ENCODE measurements at places on chromosomes 6 and 20. TPM values are rescaled to one million over a fixed set of nuclear protein-coding genes. Genes with fewer than 3 reads are reported as not detected.

Gene C6orf58
- total RNA-seq, result not detected

- H3K36me3 ChIP-seq, result no peaks in the 10 kb centered on the region
- DNase-seq, result no peak
- no peaks in the 10 kb centered on the region for H3K27me3 ChIP-seq
- H3K27ac ChIP-seq, result no peak overlapping the region
- H3K4me1 ChIP-seq, result peaks cover 15% of the 10 kb centered on the region
Observed at GRCh38 chr6:168858926-168859325, 394.7 kb downstream of the THBS2 start.

DNA sequence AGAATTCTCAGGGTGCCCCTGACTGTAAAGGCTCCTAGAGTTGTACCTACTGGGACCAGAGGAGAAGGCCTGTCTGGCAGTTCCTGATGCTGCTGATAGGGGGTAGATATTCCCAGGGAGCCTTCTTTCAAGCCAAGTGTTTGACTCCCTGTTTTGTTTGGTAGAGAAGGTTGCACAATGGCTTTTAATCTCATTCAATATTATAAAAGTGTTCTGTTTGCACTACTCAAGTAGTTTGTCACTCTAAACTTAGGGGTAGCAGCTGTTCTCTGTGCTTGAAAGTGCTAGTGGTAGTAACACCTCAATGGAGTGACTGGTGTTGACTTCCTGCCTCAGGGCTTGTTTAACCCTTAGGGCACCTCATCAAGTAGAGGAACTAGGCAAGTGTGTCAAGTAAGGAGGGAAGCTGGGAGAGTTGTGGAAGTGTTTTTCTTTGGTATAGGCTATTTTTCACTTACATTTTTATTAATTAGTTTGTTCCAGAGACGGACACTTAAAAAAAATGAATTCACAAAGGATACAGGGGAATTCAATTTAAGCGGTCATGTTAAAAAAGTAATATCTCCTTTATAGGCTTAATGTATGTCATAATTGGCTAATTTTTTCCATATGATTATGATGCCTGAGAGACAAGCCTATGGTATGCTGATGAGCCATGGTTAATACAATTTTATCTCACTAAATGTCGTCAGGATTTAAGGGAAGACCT lies 38.1 kb downstream of the BICRAL start:
- H3K27ac ChIP-seq, result no peak overlapping the region
- DNase-seq, result no peak
- no peaks in the 10 kb centered on the region for H3K4me1 ChIP-seq
- no peaks in the 10 kb centered on the region for H3K27me3 ChIP-seq

DNA sequence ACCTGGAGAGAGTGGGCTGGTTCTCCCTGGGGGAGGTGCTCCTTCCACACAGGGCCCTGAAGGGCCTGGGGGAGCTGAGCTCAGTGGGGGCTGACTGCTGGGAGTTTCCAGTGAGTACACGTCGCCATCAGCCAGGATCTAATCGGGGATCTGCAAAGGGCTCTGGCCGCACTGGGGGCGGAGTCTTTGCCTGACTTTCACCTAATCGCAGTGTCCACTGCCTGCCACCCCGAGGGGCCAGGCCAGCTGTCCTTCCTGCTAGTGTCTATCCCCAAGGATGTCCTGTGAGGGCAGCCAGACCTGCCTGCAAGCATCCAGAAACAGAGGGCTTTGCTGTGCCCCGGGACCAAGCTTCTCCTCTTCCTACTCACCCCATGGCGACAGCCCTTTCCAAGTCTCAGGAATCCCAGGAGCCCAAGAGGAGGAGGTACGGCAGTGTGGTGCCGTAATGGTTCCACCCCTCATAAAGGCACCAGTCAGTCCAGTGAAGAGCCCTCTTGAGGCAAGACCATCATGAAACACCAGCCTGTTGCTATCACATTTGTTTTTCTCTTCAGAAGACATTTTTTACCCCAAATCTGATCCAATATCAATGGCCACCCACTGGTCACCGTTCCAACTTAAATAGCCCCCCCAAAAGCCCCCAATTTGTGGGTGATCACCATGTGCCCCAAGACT lies 243.1 kb upstream of the ECI2 start:
- H3K27me3 ChIP-seq, result peaks cover 14% of the 10 kb centered on the region
- H3K4me3 ChIP-seq, result no peak overlapping the region
- H3K4me1 ChIP-seq, result no peaks in the 10 kb centered on the region

GRCh38 chr6:108921547-108922361 lies 73.5 kb downstream of the ARMC2 start:
- peaks cover 59% of the 10 kb centered on the region for H3K27me3 ChIP-seq
- no peak overlapping the region for H3K27ac ChIP-seq
- DNase-seq, result no peak
- H3K36me3 ChIP-seq, result peaks cover 2% of the 10 kb centered on the region

GRCh38 chr6:28446818-28447511 lies 3.7 kb upstream of the ZSCAN23 start:
- peak; percentile 15 for DNase-seq
- H3K4me3 ChIP-seq, result peak overlapping the region; percentile 87
- no peaks in the 10 kb centered on the region for H3K36me3 ChIP-seq
- peak overlapping the region; percentile 91 for H3K27ac ChIP-seq
- H3K4me1 ChIP-seq, result peaks cover 13% of the 10 kb centered on the region

GRCh38 chr6:27241443-27241842 lies 6.1 kb upstream of the PRSS16 start:
- H3K27ac ChIP-seq, result no peak overlapping the region
- no peak overlapping the region for H3K4me3 ChIP-seq
- H3K36me3 ChIP-seq, result no peaks in the 10 kb centered on the region
- DNase-seq, result no peak

- no peaks in the 10 kb centered on the region for H3K27me3 ChIP-seq
- no peaks in the 10 kb centered on the region for H3K36me3 ChIP-seq
- H3K4me1 ChIP-seq, result peaks cover 4% of the 10 kb centered on the region
- no peak overlapping the region for H3K4me3 ChIP-seq
- DNase-seq, result no peak
Observed at GRCh38 chr6:70371454-70372105, 41.7 kb upstream of the FAM135A start.

Gene CTAGE9
- not detected for total RNA-seq

DNA sequence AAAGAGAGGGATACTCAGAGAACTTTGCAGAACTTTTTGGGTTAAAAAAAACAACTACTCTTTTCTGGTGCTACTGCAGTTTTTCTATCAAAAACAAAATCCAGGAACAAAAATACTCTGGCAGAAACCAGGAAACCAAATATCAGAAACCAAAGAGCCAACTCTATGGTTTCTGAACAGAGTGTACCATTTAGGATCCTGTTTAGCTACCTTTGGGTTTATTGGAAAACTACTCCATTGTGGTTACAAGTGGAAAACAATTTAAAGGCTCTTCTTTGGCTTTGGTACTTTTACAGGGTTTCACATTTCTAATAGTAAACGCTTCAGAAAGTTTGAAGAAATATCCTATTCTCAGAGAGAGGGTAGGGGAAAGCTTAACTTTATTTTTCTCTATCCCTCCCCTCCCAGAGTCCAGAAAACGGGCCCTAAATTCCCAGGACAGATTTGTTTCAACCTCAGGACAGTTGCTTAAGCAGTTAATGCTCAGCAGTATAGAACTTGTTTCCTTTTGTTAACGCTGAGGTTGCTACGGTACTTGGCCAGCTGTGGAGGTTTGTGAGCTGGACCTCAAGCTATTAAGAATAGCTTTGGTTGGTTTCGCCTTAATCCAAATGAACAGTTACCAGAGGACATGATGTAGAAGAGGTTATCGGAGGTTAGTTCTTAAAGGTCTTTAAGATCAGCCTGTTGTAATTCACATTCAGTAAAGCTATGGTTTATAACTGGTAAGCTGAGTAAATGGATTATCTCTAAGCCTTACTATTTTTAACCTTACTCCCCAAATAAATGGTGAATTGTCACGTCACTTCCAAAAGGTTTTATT lies 47.9 kb downstream of the FOXO3 start:
- H3K4me3 ChIP-seq, result no peak overlapping the region
- H3K27ac ChIP-seq, result no peak overlapping the region
- peaks cover 35% of the 10 kb centered on the region for H3K4me1 ChIP-seq
- no peaks in the 10 kb centered on the region for H3K27me3 ChIP-seq

Data from progenitor cell of endocrine pancreas (in vitro differentiated cells).